LNCaP clone FGC (cell line): ENCODE measurements at places on chromosomes 1 and 21.

- no peak for DNase-seq
Measured at GRCh38 chr1:67020765-67021164, 33.2 kb downstream of the SLC35D1 start.

DNA sequence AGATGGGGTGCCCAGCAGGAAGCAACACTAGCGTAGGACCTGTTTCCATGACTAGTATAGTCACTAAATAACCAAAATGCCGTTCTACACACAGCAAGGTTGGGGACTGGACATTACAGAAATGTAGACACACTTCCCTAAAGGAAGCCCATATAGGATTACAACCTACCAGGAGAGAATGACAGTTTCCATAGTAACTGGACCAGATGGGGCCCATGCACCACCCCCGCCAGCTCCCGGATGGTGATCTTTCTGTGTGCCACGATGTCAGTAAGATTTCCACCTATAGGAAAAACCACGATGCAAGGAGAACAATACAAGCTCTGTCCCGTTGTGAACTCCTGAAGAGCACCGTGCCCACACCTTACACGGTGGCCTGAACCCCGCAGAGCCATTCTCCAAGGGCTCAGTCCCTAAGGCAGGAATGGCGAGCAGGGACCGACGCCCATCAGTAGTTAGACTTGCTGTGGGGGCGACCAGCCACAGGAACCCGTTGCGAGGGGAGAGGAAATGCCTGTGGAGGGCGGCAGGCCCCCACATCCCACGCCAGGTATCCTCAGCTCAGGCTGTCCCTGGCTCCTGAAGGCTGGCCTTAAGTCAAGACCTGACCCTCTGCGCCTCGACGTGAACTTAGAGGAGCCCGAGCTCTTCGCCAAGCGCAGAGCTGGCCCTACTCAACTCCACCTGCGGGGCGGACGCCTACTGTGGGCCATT is 13.6 kb upstream of the CEP85 start:
- DNase-seq = no peak

GRCh38 chr1:155219592-155220031 is 11.1 kb downstream of the MTX1 start:
- DNase-seq = no peak

GRCh38 chr1:1308756-1309250 is 406 bp downstream of the PUSL1 start:
- DNase-seq = no peak

GRCh38 chr1:175158170-175158591 is 34.4 kb downstream of the KIAA0040 start:
- no peak for DNase-seq

GRCh38 chr1:58812926-58813325 is 29.1 kb upstream of the JUN start:
- no peak for DNase-seq

GRCh38 chr1:43396059-43396458 is 6.4 kb downstream of the SZT2 start:
- peak; percentile 98 for DNase-seq

DNA sequence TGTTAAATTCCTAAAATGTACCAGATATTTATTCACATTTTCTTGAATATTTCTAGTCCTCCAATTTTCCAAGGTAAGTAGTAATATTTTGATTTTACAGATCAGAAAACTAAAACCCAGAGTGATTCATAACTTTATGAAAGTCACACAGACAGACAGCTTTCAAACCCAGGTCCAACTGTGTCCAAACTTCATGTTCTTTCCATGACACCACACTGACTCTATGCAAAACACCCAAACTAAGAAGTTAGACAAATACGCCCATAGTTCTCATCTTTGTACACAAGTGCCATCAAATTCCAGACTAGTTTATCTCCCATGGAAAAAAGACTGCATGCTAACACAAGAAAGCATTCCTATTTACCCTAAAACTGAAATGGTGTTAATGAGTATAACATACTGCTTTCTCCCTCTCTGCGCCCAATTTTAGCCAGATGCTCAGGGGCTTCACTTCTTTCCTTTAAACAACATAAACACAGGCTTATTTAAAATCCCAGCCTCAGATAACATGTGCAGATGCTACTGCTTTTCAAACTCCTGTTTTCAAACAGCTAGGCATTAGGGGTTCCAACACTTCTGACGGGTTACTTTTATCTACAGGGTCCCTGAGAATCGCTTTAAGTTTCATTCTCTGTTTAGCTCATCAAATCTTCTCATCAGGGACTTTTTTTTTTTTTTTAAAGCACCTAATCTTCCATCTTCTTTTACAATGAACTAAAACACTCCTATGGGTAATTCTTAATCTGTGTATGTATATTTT is 44.6 kb downstream of the WASF2 start:
- no peak for DNase-seq

DNA sequence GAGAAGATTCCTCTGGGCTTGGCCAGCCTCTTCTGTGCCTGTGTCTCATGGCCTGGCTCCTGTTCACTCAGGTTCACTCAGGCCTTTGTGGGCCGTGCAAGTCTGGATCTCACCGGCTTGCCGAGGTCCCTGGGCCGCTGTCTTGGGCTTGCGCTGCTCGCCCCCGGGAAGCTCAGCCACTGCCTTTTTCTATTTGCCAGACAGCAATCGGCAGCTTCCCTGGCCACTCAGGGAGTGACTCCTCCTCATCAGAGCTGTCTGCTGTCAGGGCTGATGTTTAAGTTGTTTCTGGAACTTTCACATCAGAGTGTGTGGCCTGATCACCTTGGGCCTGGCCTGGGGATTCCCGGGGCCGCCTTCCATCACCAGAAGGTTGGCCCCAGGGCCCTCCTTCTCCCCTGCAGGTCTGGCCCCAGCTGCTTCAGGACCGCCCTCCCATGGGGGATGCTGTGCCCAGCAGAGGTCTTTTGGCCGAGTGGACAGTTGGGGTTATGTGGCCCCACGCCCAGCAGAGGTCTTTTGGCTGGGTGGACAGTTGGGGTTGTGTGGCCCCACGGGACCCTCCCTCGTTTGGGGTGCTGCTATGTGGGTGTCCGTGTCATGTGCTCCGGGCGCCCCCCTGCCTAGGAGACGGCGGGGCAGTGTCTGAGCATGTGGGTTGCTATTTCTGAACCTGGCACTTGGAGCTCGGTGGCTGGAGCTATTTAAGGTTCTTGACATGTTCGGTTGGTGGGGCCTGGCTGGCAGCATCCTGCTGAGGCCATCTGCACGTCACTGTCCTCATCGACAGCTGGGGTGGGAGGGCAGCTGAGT is 12.5 kb downstream of the SLX9 start:
- no peak for DNase-seq

DNA sequence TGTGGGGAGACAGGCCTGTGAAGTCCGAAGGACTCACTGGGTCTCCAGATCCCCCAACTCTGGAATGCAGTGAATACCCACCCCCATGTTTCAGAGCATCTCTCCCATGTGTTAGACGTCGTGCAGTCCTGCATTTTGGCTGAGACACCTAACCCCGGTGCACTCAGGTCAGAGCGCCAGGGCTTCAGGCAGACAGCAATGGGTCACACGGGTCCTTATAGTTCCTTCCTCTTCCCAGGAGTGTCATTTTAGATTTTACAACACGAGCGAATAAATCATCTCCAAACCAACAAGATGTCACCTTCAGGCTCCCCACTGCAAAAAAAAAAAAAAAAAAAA is 5.1 kb downstream of the PRRX1 start:
- DNase-seq = no peak

DNA sequence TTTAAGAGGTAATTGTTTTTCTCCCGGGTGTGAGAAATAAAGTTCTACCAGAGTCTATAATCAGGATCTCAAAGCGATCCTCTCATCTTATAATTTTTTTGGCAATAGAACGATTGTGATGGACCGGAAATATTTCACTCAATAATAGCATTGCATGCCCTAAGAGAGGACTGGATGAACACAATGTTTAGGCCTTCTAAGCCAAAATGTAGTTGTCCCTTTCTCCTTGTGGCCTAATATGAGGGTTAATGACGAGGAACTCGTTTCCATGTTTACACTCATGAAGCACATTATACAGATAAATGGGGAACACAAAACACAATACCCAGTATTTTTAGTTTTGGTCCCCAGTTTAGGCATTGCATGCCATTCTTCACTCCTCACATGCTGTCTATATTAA is 5.9 kb downstream of the TBX15 start:
- no peak for DNase-seq

- DNase-seq = no peak
Measured at GRCh38 chr1:46168477-46168876, 6.4 kb upstream of the TSPAN1 start.
